ENCODE measurements at places on chromosomes 1 and 21.

GRCh38 chr1:27878787-27879335 is 6.5 kb downstream of the THEMIS2 start:
- DNase-seq: no peak

DNA sequence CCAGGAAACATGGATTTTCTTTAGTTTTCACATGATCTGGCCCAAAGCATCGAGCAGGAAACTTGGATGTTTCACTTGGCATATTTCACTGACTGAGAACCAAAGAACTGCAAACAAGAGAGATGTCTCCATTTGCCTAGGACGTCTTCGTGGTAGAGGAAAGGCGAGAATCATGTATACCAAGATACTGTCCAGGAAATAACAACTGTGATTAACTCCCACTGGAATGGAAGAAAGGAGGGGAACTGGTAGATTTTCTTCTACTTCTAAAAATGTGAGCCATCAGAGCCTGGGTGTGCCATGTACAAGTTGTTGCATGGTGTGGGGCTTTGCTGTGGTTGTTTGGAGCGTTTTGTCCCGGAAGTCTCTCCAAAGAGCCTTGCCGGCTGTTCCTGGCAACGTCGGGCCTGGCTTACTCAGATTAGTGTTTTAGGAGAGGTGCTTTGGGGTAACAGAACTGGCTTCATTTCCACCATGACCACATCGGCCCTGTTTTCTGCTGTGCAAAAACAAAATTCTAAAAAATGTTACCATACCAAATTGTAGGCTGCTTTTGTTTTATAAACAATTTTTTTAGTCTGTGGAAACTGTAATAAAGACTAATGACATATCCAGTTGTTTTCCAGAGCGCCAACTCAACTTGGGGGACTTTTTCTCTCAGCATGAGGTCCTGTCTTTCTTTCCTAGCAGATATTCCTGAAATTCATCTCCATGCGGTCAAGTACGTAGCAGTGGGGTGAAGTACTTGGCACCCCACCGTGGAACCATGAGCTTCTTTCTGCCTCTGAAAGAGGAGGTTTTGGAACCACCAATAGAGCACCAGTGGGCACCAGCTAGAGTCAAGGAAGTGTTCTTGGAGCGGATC is 118.3 kb downstream of the TM2D1 start:
- no peak for DNase-seq

GRCh38 chr1:81577004-81577697 is 223.6 kb upstream of the ADGRL2 start:
- DNase-seq: no peak

DNA sequence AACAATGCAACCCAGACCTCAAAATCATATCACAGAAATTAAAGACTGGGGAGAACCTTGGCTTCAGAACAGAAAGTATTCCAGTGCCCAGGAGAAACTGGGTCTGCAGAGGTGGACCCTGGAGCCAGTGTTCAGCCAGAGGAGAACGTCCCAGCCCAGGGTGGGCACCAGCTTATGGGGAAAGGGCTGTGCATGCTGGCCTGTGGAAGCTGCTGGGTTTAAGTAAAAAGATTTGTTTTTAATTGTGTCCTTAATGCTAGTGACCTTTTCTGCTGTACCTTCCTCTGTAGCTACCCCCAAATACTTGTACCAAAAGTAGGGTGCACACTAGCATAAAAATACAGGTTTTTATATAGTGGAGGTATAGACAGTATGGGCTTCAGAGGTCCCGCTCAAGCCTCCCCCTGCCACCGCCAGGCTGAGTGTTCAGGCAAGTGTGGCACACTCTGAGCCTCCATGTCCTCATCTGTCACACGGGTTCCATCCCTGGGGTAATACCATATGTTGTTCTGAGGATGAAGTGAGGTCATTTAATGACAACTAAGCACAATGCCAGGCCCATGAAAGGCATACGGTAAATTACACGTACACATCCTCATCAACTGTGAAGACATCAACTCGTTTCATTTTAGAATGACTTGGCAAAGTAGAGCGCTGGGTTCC is 47.0 kb downstream of the SLC37A1 start:
- DNase-seq: no peak

GRCh38 chr21:31945546-31945945 is 72.7 kb downstream of the HUNK start:
- no peak for DNase-seq

DNA sequence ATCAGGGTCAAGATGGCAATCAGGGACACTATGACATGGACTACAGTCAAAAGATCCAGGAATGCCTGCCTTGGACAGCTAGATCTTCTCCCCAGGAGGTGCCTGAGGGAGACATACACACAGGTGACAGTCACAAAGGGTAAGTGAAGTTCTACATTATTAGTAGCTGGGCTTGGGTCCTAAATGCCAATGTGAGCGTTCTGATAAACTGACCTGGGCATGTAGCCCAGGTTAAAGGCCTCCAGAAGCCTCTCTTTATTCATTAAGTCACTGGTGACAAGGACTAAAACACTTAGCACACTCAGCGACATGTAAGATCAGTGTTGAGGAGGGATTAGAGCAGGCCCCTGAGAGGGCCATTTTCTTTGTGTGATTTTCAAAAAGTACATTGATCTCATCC is 48.9 kb upstream of the HSD17B7 start:
- DNase-seq: no peak

DNA sequence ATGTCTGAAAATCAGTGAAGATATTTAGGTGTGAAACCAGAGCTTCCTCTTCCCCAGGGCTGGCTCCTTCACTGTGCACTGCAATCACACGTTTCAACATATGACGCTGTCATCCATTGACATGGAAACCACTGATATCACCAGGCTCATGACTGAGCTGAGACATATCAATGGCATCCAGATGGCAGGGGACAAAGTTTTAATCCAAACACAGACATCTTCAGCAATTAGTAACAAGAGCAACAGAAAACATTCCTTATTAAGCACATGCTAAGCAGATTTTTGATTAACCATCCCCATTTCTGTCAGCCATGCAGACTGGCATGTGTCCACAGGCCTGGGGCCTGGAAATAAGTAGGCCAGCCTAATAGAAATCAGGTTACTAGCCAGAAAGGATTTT is 108.0 kb upstream of the ADAR start:
- DNase-seq: peak; percentile 81

GRCh38 chr1:232676307-232676706 is 46.4 kb upstream of the SIPA1L2 start:
- no peak for DNase-seq

- DNase-seq: no peak
These were observed 29.1 kb upstream of the NEK2 start for GRCh38 chr1:211704543-211704942.

DNA sequence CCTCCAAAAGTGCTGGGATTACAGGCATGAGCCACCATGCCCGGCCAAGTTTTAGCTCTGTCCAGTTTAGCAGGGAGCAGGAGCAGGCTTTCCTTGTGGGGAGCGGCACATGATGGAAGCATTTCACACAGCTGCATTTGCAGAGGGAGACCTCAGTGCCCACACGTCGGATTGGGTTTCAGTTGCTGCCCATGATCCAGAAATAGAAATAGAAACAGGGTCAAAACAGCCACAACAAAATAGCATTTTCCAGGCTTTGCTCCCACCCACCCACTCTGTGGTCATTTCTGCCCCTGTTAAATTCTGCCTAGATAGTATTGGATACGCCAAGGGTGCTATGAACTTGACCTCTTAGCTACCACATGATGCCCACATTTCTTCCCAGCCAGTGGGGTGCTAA is 128.4 kb downstream of the CNIH3 start:
- no peak for DNase-seq

- DNase-seq: no peak
These were observed 65.4 kb upstream of the CACNA1E start for GRCh38 chr1:181417915-181418314.

GRCh38 chr1:14887764-14888350 is 265.7 kb upstream of the TMEM51 start:
- no peak for DNase-seq

- DNase-seq: no peak
These were observed 6.8 kb downstream of the BACH1 start for GRCh38 chr21:29305561-29305960.

GRCh38 chr1:211577819-211578639 is 932 bp downstream of the SLC30A1 start:
- DNase-seq: peak; percentile 93

GRCh38 chr1:185823467-185823866 is 89.3 kb downstream of the HMCN1 start:
- no peak for DNase-seq

- no peak for DNase-seq
These were observed 142.0 kb upstream of the COA6 start for GRCh38 chr1:234231061-234231892.

DNA sequence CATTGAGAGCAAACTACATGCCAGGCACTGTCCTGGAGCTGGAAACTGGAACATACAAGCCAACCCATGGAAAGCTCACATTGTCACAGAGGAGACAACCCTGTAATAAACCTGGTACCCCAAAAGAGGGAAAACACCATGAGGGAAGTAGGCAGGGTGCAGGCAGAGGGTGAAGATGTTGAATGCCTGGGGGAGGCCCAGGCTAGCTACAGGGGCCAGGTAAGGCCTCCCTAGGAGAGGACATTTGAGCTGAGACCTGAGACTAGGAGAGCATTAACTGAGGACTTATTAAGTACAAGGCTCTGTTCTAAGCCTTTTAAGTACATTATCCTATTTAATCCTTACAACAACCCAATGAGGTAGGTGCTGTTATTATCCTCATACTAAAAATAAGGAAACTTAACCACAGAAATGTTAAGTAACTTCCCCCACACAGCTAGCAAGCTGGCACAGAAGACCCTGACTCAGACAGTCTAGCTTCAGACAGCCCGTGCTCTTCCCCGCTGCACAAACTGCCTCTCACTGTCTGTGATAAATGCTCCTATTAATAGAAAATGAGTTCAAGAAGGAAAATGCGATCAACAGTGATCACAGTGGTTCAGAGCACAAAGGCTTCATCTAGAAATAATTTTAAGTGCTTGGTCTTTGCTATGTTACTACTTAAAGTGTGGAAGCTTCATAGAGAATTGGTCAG is 41.8 kb downstream of the ZNF281 start:
- DNase-seq: no peak

GRCh38 chr1:170732252-170732588 is 68.3 kb downstream of the PRRX1 start:
- no peak for DNase-seq

DNA sequence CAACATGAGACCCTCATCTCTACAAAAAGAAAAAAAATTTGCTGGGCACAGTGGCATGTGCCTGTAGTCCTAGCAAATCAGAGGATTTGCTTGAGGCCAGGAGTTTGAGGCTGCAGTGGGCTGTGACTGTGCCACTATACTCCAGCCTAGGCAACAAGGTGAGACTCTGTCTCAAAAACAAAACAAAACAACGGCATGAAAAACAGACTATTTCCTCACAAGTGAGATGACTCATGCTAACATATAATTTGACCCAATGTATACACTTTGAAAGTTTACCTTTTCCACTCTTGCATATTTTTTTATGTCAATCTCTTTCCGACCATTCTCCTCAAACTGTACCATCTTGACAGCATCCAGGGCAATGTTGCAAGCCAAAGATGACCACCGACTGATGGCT is 17.5 kb downstream of the CCT3 start:
- DNase-seq: no peak

DNA sequence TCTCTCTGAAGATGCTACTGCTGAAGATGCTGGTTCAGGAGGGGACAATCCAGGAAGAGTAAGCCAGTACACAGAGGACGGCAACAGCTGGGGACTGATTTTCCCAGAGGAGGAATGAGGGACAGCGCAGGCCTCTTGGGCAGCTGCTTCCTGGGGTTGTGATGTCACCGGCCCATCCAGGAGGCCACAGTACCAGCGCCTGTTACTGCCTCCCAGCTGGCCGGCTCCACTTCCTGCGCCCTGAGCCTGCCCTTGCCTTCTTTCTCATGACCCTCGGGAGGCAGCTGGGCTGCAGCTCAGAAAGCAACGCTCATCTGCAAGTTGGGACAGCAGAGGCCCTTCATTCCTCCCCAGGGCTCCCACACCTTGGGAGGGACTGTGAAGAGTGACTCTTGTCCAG is 21.9 kb upstream of the ID3 start:
- no peak for DNase-seq

GRCh38 chr1:53304527-53304926 is 23.3 kb downstream of the LRP8 start:
- DNase-seq: no peak

- DNase-seq: no peak
These were observed 35.9 kb downstream of the VPS26C start for GRCh38 chr21:37231249-37231645.

- DNase-seq: no peak
These were observed 29.8 kb upstream of the KIAA0040 start for GRCh38 chr1:175222296-175222938.

DNA sequence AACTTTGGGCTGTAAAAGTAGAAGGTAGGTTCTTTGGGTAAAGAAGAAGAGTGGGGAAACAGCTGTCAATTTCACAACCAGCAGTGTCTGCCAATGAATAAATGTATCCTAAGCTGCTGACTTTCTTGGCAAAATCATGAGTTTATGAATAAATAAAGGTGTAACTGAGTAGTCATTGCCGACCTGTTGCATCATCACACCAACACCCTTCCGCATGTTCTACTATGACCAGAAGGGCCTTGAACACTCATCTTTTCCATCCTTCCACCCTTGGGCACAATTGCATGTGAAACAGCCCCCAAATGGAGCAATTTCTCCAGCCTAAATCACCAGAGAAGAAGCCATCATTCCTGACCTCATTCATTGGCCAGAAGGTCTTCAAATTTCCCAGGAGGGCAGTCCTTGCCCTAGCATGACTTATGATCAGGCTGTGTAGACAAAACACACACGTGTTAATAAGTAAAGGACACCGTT is 31.2 kb upstream of the QSOX1 start:
- no peak for DNase-seq

- no peak for DNase-seq
These were observed 59.2 kb downstream of the IVNS1ABP start for GRCh38 chr1:185257950-185258208.

GRCh38 chr1:106276871-106277270 is 779.6 kb upstream of the PRMT6 start:
- DNase-seq: no peak

GRCh38 chr1:101081496-101082488 is 56.2 kb upstream of the DPH5 start:
- DNase-seq: no peak

All from D341Med (cell line).